ENCODE measurements at places on chromosomes 1 and 21. TPM values are rescaled to one million over a fixed set of nuclear protein-coding genes. Genes with fewer than 3 reads are reported as not detected.
A peak's percentile ranks its signal among the peaks of the same experiment; 100 is the strongest.

The FAM89A gene
- total RNA-seq, result 20.2 TPM

The RPS6KA1 gene
- total RNA-seq, result 3.6 TPM

The CFHR5 gene
- total RNA-seq, result not detected

The TSTD1 gene
- not detected for total RNA-seq

GRCh38 chr1:60835649-60836048 is 246.7 kb upstream of the NFIA start:
- no peak for DNase-seq

DNA sequence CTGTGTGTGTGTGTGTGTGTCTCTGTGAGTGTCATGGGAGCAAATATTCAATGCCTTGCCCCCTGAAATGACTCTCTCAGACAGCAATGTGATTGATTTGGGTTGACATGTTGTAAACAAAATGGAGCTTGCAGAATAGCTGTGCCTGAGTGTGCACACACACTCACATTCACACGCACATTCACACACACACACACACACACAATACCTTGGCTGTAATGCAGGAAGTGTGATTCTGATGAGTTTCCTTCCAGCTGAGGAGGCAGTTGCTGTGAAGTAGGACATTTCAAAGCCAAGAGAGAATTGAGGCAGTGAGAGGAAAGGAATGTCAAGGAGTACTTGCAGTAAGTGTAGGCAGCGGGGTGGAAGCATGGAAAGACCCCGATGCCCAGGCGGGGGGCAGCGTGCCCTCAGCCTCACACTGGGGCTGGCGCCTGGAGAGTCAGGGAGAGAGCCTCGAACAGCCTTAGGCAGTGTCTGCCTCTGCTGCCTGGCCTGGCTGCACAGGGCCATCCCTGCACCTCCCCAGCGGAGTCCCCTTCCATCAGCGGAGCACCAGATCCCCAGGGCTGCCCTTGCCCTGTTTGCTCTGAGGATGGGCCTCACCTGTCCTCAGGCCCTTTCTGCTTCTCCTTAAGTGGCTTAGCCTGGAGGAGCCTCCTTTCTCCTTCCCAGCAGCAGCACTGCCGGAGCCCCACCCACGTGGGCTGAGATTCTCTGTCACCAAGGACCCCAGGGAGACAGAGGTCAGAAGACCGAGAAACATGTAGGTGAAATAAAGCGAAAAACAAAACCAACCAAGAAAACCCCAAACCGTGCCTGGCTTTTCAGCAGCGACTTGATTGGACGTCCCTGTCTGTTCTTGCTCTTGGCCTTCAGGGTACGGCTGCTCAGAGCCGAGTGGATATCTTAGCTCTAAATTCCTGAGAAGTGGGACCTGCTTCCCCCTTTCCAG is 9.2 kb downstream of the VASH2 start:
- DNase-seq, result no peak

- no peak for DNase-seq
Observed at GRCh38 chr1:71245246-71245645, 164.4 kb upstream of the ZRANB2 start.

DNA sequence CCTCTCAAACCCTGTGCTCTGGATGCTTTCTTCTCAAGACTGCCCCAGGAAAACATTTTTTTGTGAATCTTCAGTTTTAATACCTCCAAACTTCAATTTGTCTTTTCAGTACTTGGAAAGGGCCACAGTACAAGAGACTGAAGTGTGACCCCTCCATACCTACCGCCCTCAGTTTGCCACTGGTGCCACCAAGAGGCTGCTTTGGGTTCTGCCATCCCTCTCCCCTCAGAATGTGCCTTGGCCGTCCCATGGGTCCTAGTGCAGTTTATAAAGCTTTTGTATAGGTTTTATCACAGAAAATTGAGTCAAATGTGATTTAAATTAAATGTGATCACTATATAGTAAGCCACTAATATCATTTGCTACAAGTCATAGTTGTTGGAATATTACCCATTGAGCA is 60.8 kb upstream of the PGD start:
- DNase-seq, result no peak

- no peak for DNase-seq
Observed at GRCh38 chr1:207973898-207974568, 63.1 kb upstream of the CD34 start.

DNA sequence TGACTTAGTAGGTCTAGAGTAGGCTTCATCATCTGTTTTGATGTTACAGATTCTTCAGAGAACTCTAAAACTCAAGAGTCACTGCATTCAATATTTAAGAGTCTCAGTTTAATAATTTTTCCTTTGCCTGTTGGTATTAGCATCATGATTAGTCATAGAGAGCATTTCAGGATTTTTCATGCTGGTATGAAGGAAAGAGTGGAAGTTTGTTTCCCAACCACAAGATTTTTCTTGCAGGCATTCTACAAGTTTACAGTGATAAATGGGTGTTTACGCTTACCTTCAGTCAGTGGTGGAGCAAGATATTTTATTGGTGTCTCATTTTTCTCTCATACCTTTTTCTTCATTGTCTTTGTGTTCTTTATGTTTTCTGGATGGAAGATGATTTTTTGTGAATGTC is 58.4 kb upstream of the MYOCOS start:
- no peak for DNase-seq

DNA sequence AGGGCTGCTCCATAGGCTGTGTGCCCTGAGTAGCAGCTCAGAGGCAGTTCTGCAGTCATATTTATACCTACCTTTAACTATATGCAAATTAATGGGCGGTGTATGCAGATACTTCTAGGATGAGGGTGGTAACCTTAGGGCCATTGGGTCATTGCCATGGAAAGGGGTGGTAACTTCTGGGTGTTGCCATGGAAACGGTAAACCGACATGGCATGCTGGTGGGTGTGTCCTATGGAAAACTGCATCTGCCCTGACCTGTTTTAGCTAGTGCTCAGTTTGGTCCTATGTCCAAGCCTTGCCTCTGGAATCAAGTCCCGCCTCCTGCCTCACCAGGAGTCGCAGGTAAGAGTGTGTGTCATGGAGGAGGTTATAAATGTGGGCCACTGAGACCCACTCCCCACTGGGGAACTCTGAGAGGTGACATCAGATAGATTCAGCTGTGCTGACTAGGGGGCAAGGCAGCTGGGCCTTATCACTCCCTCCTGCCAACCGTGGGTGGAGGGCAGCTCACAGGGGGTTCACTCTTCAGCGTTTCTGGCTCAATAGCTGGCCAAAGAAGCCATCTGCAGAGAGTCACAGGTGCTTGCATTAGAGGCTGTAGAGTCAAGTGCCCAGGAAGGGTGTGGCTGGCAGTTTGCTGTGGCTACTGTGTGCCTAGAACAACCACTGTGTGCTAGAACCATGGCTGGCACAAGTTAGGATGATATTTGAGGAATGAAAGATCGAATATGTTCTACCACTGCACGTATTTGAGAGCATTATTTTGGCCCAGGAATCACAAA is 19.0 kb downstream of the BACE2 start:
- DNase-seq, result no peak

DNA sequence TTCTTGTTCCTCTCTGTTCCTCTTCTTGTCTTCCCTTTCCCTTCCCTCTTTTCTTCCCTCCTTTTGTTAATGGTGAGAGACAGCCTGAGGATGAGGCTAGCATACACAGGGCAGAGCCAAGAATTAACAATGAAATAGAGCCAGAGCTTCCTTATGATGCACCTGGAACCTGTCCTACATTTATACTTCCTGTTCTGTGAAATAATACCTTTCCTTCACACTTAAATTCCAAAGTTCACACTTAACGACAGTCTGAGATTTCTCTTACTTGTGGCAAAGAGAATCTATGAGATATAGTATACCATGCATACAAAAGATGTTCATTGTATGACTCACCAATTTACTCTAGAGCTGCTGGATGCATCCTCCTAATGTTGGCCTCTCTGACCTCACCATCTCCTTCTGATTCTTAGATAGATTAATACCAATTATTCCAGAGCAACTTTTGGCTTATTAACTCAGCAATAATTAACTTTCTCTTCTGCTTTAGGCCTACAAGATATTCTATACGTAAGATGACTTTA is 30.8 kb upstream of the TSNAX start:
- no peak for DNase-seq

DNA sequence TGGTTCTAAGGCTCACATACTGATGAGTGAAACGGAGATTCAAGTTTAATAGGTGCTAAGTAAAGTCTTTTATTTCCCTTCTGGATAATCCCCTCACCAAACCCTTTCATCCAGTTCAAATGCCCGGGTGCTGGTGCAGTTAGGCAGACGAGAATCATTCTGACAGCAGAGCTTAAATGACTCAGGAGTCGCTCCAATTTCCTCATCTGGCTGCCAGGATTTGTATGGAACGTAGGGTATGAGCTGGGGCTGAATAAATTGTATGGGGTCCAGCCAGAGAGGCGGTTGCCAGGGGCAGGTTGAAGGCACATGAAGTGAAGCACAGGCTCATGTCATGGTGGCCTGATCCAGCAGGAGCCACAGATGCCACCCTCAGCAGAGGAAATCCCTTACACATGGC is 76.0 kb downstream of the PAPPA2 start:
- no peak for DNase-seq

- no peak for DNase-seq
Observed at GRCh38 chr1:4654764-4655673, 610 bp downstream of the AJAP1 start.

DNA sequence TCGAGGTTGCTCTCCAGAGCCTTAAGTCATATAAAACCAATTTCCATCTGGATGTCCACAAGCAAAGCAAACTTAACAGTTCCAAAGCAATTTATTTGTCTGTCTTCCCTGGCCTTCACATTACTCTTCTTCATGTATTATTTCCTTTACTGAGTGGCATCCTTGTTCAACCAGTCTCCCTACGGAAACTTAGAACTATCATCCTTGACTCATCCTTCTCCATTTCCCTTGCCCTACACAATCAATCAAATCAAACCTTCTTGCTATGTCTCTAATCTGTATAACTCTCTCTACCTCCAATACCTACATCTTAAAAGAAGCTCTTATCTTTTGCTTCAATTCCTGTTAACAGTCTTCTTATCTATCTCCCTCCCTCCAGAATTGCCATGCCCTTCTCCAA is 25.4 kb downstream of the EGLN1 start:
- DNase-seq, result no peak

DNA sequence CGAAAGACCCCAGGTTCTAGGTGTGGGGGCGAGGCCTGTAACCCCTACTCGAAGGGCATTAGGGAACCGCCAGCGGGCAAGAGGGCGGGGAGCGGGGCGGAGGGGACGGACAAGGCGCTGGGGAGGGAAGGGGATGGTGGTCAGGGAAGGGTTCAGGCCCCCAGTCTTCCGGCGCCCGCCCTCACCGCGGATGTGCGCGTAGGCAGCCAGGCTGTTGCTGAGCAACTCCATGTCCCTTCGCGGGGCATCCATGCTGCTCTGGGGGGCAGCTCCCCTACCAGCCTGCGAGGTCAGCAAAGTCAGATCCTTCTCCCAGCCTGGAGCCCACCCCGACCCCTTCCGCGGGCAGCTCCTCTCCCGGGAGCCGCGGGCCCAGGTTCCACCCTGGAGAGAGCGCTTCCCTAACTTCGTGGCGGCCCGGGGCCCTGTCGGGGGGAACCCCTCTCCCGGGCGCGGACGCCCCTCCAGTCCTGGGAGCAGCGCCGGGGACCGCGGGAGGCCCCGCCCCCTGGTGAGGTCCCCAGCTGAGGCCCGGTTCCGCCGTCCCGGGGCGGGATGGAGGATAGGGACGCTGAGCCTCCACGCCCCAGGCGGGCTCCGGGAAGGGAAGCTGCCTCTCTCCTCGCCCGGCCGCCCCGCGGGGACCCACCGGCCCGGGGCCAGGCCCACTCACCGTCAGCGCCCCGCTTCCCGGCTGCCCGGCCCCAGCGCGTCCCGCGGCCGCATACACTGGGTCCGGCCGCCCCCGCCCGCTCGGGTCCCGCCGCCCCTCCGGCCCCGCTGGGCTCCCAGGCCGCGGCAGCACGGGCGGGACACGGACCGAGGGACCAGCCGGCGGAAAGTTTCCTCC is 434 bp downstream of the EVA1B start:
- no peak for DNase-seq

DNA sequence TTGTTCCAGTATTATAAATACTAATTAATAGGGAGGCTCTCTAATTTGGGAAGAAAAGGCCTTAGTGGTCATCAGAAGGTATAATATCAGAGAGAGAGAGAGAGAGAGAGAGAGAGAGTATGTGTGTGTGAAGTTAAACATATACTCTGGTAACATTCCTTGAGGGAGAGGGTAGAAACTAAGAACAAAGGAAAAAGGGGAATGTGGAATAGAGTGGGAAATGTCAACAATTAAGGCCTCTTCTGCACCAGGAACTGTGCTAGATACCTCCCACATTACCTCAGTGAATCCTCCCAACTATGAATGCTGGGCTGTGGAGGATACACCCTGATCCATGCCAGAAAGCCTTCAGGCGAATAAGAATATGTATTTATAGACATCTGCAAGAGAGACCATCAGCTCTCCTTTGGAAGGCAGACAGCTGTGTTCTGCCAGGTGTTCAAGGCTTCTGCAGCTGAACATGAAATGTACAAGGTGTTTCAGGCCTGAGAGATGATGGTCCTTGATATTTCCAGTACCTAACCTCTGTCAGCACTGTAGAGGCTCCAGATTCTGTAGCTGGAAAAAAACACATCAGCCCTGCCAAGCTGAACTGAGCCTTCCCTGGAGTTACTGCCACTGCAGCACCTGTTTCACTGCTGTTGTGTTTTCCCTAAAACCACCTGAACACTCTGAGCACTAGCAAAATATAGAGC is 29.1 kb downstream of the TBX15 start:
- DNase-seq, result no peak

- DNase-seq, result no peak
Observed at GRCh38 chr1:93061895-93062792, 16.9 kb upstream of the MTF2 start.

GRCh38 chr21:45040157-45040711 is 34.1 kb upstream of the ADARB1 start:
- peak; percentile 72 for DNase-seq

DNA sequence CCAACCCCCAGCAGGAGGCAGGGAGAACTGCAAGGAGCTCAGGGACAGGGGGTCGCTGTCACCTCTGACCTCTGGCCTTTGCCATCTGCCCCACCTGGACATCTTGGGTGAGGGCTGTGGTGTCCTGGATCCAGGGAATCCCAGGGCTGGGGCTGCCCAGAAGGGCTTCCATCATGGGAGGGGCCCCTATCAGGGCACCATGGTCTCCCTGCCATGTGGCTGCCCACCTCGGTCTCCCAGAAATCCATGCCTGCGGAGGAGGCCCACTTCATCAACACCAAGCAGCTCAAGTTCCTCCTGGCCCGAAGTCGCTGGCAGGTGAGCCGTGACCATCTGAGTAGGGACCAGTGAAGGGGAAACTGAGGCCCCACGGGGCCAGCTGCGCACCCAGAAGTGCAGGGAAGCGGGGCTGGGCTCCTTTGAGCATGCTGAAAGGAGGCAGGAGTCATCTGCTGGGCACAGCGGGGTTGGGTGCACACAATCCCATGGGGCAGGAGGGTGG is 36.1 kb downstream of the TRIM11 start:
- peak; percentile 64 for DNase-seq

DNA sequence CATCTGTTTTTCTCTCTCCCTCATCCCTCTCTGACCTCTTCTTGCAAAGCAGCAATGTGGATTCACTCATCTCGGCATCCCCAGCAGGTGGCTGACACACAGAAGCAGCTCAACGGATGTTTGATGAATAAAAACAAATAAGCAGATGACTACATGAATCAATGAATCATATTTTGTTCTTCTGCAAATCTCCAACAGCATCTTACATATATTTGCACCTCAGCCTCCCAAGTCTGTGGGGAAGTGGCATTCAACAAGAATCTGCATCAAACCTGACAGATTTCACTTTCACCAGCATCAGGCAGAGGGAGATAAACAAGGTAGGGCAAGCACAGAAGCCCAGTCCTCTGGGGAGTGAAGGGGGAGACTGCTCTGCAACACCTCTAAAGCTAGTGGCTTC is 34.0 kb downstream of the CAPN8 start:
- no peak for DNase-seq

- no peak for DNase-seq
Observed at GRCh38 chr1:95127380-95127779, 10.2 kb downstream of the TLCD4 start.

- no peak for DNase-seq
Observed at GRCh38 chr1:230337266-230337665, 88.9 kb downstream of the PGBD5 start.
